Stomach (tissue), 19 donors: ENCODE measurements at places on chromosomes 4 and X. TPM values are rescaled to one million over a fixed set of nuclear protein-coding genes. Genes with fewer than 3 reads are reported as not detected.

Gene DUSP9
- 0.18 TPM for total RNA-seq

GRCh38 chrX:53312946-53313727 is 31.8 kb upstream of the IQSEC2 start:
- no peaks in the 10 kb centered on the region for H3K4me1 ChIP-seq
- H3K27me3 ChIP-seq, result no peaks in the 10 kb centered on the region
- no peak overlapping the region for H3K4me3 ChIP-seq
- H3K36me3 ChIP-seq, result no peaks in the 10 kb centered on the region
- peak; percentile 78 for DNase-seq
- no peak overlapping the region for H3K27ac ChIP-seq

Gene CEP44
- total RNA-seq, result 39.1 TPM

GRCh38 chr4:188714501-188714900 is 575.3 kb downstream of the TRIML1 start:
- no peak for DNase-seq
- no peaks in the 10 kb centered on the region for H3K27me3 ChIP-seq
- no peaks in the 10 kb centered on the region for H3K4me1 ChIP-seq
- no peaks in the 10 kb centered on the region for H3K36me3 ChIP-seq

DNA sequence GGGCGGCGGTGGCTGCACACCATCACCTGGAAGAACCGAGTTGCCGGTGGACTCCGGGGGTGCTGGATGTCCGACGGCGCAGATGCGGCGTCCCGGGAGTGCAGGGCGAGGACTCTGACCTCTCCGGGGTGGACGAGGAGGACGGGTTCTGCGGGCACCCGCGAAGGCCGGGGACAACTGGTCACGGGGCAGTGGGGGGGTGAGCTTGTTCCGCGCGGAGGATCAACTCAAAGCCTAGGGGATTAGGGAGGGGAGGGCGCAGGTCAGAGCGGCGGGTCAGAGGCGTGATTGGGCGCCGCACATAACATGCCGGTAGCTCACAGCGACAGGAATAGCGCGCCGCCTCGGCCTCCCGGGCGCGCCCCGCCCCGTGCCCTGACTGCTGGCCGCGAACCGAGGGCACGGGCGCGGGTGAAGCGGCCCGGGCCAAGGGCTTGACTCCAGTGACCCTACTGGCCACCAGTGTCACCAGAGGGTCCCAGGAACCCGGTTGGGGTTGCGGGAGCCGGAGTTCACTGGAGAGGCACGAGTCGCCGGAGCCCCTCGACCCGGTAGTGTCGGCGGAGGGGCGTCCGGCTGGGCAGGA is at the start of gene KLHL34:
Gene KLHL34 (minus strand): TSS at position 179 of the 586 bp plus-strand sequence. CDS start 542 bp downstream, outside the sequence.
- no peaks in the 10 kb centered on the region for H3K27me3 ChIP-seq
- no peaks in the 10 kb centered on the region for H3K36me3 ChIP-seq
- no peak within 1 kb of the TSS for H3K27ac ChIP-seq
- H3K4me1 ChIP-seq, result no peaks in the 10 kb centered on the region
- no peak for DNase-seq

- peak; percentile 91 for DNase-seq
- no peaks in the 10 kb centered on the region for H3K4me1 ChIP-seq
- no peaks in the 10 kb centered on the region for H3K36me3 ChIP-seq
- H3K27me3 ChIP-seq, result no peaks in the 10 kb centered on the region
These were observed 14.7 kb upstream of the ANXA5 start for GRCh38 chr4:121711263-121712000.

GRCh38 chrX:126342859-126343258 is 176.8 kb upstream of the DCAF12L2 start:
- H3K4me3 ChIP-seq, result no peak overlapping the region
- H3K27ac ChIP-seq, result no peak overlapping the region
- H3K27me3 ChIP-seq, result no peaks in the 10 kb centered on the region
- DNase-seq, result no peak
- H3K36me3 ChIP-seq, result no peaks in the 10 kb centered on the region
- H3K4me1 ChIP-seq, result no peaks in the 10 kb centered on the region

DNA sequence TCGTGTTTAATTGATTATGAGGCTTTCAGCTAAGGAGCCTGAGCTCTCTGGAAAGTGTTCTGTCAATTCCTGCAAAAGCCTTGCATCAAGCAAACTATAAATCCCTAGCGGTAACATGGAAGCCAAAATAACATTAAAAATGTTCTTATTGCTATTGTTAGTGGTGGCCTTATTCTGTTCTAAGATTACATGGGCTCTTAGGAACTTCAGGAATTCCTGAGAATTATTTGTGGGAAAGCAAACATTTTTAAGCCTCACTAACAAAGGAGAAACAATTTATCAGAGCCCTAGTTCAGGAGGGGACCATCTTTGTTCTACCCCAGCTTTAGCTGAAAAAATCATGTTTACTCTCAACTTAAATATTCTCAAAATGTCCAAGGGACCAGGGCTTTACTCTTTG is 119.6 kb downstream of the PAPSS1 start:
- peaks cover 7% of the 10 kb centered on the region for H3K4me1 ChIP-seq
- peak; percentile 9 for DNase-seq
- H3K27ac ChIP-seq, result no peak overlapping the region
- no peaks in the 10 kb centered on the region for H3K27me3 ChIP-seq

DNA sequence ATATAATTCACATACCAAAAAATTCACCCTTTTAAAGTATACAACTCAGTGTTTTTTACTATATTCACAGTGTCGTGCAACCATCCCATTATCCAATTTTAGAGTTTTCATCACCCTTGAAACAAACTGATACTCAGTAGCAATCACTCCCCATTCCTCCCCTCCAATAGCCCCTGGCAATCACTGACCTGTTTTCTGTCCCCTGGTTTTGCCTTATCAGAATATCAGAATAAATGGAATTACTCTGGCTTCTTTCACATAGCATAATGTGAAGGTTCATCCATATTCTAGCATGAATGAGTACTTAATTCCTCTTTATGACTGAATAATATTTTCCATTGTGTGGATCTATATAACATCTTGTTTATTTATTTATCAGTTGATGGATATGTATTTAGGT is 153.2 kb downstream of the AASDH start:
- DNase-seq, result no peak
- H3K27ac ChIP-seq, result no peak overlapping the region
- H3K36me3 ChIP-seq, result no peaks in the 10 kb centered on the region

Gene PAGE2
- not detected for total RNA-seq
